ENCODE measurements at places on chromosomes 7 and 10. TPM values are rescaled to one million over a fixed set of nuclear protein-coding genes. Genes with fewer than 3 reads are reported as not detected.
A peak's percentile ranks its signal among the peaks of the same experiment; 100 is the strongest.

GRCh38 chr7:98834949-98835348, 34.9 kb downstream of the TMEM130 start:
- H3K27me3 ChIP-seq, result peaks cover 16% of the 10 kb centered on the region
- no peaks in the 10 kb centered on the region for H3K4me1 ChIP-seq
- no peak overlapping the region for H3K27ac ChIP-seq
- H3K4me3 ChIP-seq, result no peak overlapping the region
- no peak for DNase-seq
- H3K36me3 ChIP-seq, result no peaks in the 10 kb centered on the region

DNA sequence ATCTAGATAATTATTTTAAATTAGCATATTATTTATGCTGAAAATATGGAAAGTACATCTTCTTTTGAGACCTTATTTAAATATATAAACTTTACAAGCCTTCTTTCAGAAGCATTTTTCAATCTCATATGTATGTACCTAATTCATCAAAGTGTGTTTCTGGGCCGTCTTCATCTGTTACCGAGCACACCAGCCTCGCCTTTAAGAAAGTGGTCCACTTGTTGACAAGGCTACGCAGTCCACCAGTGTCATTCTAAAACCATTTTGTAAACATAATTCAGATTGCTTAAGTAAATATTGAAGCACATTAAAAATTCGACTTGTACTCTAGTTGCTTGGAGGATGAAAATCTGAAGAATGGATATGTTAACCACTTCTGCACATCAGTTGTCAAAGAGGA, 116.3 kb downstream of the SEMA3C start:
- no peak for DNase-seq
- no peak overlapping the region for H3K4me3 ChIP-seq
- no peak overlapping the region for H3K27ac ChIP-seq
- peaks cover 36% of the 10 kb centered on the region for H3K36me3 ChIP-seq

DNA sequence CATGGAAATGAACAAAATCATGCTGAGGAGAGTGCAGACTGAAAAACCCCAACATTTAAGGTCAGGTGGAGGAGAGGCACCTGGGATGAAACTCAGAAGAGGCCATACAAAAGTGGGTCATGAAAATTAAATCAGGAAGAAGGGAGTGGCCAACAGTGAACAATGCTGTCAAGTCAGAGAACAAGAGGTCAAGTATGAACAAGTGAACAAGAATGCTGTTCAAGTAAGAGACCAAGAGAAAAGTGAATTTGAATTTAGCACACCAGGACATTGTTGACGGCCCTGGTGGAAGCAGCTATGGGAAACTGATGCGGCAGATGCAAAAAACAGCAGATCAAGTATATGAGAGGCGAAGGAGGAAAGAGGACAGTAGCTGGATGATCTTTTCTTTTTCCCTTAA, 7.9 kb downstream of the CEP41 start:
- no peak overlapping the region for H3K4me3 ChIP-seq
- H3K27ac ChIP-seq, result peak overlapping the region; percentile 17
- DNase-seq, result peak; percentile 69
- no peaks in the 10 kb centered on the region for H3K27me3 ChIP-seq
- H3K4me1 ChIP-seq, result peaks cover 35% of the 10 kb centered on the region
- H3K36me3 ChIP-seq, result no peaks in the 10 kb centered on the region

GRCh38 chr7:143924851-143925250, 10.2 kb upstream of the OR2F2 start:
- DNase-seq, result no peak
- no peak overlapping the region for H3K4me3 ChIP-seq
- no peaks in the 10 kb centered on the region for H3K36me3 ChIP-seq
- H3K27me3 ChIP-seq, result peaks cover 3% of the 10 kb centered on the region
- H3K4me1 ChIP-seq, result no peaks in the 10 kb centered on the region

DNA sequence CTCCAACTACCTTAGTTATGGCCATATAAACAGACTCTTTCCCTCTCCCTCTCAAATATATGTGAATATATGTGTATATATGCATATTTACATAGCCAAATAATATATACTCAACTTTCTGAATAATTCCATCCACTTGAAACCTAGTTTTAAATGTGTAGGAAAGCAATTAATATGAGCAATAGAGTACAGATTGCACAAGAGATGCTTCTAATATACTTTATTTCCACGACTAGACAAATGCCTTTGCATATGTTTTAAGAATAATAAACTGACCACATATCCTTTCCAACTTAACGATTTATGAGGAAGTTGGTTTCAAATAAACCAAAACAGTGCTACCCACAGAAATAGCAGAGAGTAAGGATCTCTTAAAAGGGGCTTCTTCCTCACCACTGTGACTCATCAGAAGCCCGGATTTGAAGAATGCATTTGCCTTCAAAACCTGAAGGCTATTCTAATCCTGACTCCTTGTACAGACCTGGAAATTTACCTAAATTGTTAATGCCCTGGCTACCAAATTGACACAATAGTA, 266.3 kb downstream of the AHR start:
- H3K36me3 ChIP-seq, result no peaks in the 10 kb centered on the region
- no peak overlapping the region for H3K27ac ChIP-seq
- DNase-seq, result no peak
- H3K27me3 ChIP-seq, result no peaks in the 10 kb centered on the region

DNA sequence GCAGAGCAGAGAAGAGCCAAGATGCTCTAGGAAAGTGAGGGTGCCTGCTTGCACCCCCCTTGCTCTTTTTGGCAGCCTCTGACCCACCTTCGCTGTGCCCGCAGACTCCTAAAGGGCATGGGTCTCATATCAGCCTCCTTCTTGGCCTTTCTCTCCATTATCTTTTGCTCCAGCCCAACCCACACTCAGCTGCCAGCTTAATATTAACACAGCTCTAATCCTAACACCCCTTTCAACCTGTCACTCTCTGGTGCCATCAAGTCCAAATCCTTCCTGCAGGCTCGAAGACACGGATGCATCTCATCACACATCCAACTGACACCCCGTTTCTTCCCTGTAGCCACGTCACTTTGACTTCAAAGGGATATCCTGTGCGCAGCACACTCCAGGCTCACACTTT, 171.6 kb upstream of the AUTS2 start:
- H3K27me3 ChIP-seq, result no peaks in the 10 kb centered on the region
- no peak overlapping the region for H3K4me3 ChIP-seq
- no peak for DNase-seq
- H3K36me3 ChIP-seq, result no peaks in the 10 kb centered on the region

DNA sequence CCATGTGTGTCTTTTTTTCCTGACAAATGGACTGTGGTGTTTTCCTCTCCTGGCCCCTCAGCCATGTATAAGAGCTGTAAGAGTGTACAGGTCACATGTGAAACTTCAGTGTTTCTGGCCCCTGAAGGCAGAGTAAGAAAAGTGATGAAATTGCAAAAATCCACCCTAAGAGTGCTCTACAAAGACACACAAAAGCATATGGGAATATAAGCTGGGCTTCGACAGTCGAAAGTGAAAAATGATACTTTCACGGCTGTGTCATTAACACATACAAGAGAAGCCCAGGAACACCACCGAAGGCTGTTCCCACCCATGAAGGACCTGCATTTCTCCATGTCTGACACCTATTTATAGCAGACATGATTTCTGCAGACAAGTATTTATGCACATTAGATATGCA, 192.2 kb downstream of the PARD3 start:
- H3K4me1 ChIP-seq, result peaks cover 8% of the 10 kb centered on the region
- H3K27ac ChIP-seq, result no peak overlapping the region
- no peaks in the 10 kb centered on the region for H3K27me3 ChIP-seq
- H3K36me3 ChIP-seq, result no peaks in the 10 kb centered on the region

DNA sequence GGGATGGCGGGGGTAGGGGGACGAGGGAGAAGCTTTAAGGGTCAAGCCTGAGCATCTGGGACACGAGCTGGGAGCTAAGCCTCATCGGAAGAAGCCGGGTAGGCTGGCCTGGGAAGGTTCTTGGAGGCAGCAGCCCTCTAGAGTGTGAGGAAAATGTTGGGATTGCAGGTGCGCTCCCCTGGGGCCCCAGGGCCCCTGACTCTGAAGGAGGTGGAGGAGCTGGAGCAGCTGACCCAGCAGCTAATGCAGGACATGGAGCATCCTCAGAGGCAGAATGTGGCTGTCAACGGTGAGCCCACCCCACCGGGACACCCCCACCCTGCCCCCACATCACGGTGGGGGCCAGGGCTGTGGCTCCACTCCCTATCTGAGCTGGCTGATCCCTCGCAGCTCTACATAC, 6.9 kb downstream of the ZYX start:
- no peaks in the 10 kb centered on the region for H3K27me3 ChIP-seq
- peak; percentile 55 for DNase-seq
- peaks cover 65% of the 10 kb centered on the region for H3K4me1 ChIP-seq
- H3K36me3 ChIP-seq, result peaks cover 88% of the 10 kb centered on the region
- no peak overlapping the region for H3K27ac ChIP-seq

DNA sequence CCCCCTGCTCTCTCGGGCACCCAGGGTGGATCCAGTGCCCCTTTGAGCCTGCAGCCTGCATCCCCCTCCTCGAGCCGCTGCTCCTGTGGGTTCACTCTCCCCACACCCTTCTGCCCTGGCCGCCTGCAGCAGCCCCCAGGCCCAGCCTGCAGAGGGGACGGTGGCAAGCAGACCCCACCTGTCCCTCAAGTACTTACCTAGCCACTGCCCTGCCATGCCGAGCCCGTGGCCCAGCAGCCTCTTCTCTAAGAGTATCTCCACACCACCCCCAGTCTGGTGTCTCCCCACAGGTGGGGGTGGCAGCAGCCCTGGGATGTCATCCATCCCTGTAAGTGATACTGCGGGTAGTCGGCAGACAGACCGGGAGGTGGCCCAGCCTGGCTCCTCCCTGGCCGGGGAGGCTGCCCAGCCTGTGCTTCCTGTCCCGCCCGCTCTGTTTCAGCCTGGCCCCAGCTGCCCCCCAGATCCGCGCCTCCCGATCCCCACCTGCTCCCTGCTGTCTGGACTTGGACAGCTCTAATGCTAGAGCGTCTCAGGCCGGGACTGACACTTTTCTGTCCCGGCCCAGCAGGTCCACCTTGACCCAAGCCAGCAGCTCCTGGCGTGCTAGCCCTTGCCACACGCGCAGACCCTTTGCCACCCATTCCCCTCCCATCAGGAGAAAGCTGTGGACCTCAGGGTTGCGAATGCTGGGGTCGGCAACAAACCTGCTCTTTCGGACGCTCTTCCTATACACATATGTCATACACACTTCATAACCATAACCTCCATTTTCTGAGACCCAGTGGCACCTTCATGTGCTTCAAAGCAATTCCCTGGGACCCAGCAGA, 25.0 kb downstream of the YKT6 start:
- H3K36me3 ChIP-seq, result no peaks in the 10 kb centered on the region
- no peak for DNase-seq
- no peak overlapping the region for H3K27ac ChIP-seq

- peak; percentile 95 for DNase-seq
- peaks cover 48% of the 10 kb centered on the region for H3K36me3 ChIP-seq
- no peaks in the 10 kb centered on the region for H3K27me3 ChIP-seq
- peak overlapping the region; percentile 47 for H3K4me3 ChIP-seq
- H3K4me1 ChIP-seq, result peaks cover 34% of the 10 kb centered on the region
- peak overlapping the region; percentile 80 for H3K27ac ChIP-seq
Measured at GRCh38 chr7:75055830-75056772, 17.5 kb downstream of the RCC1L start.

Gene FGFBP3
- 1.2 TPM for total RNA-seq

Gene GIMAP6
- 0.36 TPM for total RNA-seq

Gene TDRD1
- total RNA-seq, result 0.59 TPM

Gene MOGAT3
- total RNA-seq, result not detected

Gene CYP2C9
- not detected for total RNA-seq

Gene RHOBTB1
- 32.9 TPM for total RNA-seq

Gene SCART1
- total RNA-seq, result 5.6 TPM

Gene SLC16A9
- total RNA-seq, result 1.2 TPM

Gene ZNF467
- not detected for total RNA-seq

Gene DDC
- total RNA-seq, result not detected

Gene VPS26A
- total RNA-seq, result 41.3 TPM

Gene SPDYE6
- total RNA-seq, result not detected

All from osteoblast (primary cell).